ENCODE measurements at places on chromosomes 16 and 17.

- no peak for DNase-seq
These were observed 1.2 kb downstream of the KCNJ16 start for GRCh38 chr17:70076189-70076588.

GRCh38 chr17:44829523-44830358 lies at the start of gene GJC1:
GJC1 (minus strand) TSS chr17:44830287; CDS start chr17:44805817, 24,470 bp downstream.
- peak; percentile 30 for DNase-seq

DNA sequence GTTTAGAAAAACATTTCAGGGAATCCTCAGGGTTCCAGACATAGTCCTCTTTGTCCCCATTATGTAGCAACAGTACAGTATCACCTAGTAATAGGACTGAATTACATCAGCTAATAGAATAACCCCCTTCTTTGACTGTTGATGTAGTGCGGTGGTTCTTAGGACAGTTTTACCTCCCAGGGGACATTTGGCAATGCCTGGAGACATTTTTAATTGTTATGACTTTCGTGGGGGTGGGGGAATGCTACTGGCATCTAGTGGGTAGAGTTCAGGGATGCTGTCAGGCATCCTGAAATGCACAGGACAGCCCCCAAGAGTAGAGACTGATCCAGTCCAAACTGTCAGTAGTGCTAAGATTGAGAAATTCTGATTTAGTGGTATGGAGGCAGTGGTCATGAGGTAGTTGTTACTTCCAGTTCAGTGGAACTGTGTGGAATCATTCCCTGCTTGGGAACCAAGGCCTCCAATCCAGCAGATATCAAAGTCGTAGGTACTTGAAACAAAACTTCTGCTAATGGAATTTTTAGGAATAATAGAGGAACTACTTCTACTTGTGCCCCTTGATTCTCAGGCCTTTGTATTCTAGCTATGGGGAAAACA lies 20.3 kb downstream of the NF1 start:
- no peak for DNase-seq

DNA sequence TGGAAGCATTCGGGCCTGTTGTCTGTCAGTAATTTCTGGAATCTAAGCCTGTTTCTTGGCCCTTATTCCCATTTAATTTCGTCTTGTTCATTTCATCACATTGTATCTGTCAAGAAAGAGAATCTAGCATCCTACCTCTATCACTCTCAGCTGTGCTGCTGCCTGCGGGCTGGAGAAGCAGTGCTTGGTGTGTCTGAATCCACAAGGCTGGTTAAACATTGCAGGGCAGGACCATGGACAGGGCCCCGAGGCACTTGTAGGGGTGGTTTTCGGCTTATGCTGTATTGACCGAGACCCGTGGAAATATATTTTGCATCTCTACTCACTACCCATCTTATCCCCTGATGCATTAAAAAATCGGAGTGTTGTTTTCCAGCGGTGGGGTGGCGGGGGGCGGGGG lies 3.1 kb downstream of the RAB11FIP4 start:
- peak; percentile 44 for DNase-seq

DNA sequence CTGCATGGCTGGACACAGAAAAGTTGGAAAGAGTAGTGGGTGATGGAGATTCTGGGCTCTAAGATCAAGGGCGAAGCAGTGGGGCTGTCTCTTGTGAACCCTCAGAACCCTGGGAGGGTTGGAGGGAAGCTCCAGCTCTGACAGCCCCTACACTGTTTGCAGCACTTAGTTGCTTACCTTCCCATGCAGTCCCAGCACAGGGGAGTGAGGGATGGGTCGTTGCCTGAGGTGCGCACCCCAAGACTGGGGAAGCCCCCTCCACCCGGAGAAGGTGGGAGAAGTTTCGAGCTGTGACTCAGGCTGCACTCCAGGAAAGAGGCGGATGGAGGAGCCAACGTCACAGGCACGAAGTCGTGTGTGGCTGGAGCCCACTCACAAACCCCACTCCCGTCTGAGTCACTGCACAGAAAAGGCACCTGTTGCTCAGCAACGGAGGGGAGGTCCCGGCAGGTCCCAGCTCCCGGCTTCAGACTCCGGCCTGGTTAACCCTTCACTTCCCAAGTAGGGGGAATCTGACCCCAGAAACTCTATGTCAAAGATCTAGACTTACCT lies 60.1 kb downstream of the AIPL1 start:
- peak; percentile 84 for DNase-seq

DNA sequence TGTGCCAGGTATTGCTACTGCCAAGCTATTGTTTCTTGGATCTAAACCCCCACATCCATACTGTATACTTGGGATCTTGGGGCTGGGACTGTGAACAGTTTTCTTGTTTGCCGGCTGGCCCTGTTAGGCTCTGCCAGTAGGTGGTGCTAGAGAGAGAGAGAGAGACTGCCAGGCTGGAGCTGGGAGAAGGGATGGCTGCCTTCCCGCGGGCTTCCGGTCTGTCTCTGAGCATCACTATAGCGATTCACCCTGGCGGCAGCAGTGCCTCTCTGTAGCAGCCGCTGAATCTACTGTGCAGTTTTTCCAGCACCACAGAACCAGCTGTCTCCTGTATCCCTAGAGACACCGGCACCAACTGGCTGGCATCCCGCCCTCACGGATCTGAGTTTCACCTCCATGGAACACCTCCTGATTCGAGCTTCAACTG lies 201.2 kb downstream of the UTP18 start:
- DNase-seq, result peak; percentile 67

GRCh38 chr16:64265756-64266155 lies 856.1 kb downstream of the CDH11 start:
- no peak for DNase-seq

DNA sequence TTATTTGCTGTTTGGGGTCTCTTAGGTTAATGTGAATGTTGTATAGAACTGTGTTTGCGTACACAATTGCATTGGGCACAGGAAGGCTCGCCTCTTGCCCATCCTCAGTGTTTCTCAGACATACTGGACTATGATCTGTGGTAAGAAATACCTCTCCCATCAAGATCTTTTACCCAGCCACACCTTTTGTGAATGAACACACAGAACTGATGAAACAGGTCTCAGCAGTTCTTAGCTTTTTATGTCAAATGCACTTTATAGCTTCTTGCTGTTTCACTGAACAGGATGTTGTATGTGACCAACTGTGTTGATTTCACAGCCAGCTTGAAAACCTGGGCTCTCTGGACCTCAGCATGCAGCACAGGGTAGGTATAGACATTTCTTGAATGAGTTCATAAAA lies 31.5 kb downstream of the HAPSTR1 start:
- DNase-seq, result no peak

DNA sequence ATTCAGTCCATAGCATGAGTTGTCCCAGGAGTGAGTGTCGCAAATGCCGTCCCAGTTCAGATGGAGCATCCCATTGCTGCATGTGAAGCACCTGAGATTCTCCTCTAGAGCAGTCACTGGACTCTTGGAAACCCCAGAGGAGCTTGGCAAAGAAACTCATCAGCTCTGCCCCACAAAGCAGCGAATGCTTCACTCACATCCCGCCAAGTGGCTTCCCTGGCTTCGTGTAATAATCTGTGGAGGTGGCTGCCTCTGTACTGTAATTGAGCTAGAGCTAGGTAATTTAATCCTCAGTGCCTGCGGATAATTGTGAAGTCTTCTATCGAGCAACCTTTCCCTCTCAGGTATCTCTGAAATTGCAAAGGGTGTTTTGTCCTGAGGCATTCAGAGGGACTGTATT lies 107.1 kb downstream of the SNX29 start:
- no peak for DNase-seq

DNA sequence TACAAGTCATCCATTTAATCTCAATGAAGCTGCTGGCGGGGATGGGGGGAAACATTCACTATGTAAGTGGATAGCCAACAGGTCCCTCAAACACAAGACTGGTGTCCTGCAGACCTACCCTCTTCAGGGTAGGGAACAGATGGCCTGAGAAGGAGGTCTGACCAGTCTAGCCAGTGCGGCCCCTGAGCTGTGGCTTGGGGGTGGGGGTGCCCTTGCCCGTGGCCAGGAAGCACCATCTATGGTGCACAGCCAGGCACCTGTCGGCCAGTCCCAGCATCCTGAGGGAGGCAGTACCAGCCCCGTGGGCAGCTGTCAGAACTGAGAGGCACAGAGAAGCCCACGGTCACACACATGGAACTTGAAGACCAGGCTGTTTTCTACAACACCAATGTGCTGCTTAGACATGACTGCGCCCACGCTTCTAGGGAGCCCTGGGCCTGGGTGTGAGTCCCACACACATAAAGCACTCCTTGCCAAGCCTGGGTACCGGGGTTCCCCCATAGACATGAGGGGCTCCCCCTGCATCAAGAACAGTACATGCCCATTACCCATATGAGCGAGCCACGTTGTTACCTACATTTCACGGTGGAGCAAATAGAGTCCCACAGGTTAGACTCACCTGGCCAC lies 40.9 kb downstream of the RMI2 start:
- DNase-seq, result no peak

GRCh38 chr17:12229335-12229734 lies 208.7 kb downstream of the MAP2K4 start:
- DNase-seq, result no peak
